ENCODE measurements at places on chromosomes 16 and 17.

- DNase-seq: no peak
Observed at GRCh38 chr16:53511084-53511402, 8.0 kb upstream of the AKTIP start.

- DNase-seq: no peak
Observed at GRCh38 chr16:56686758-56687157, 4.5 kb downstream of the MT1X start.

GRCh38 chr17:2954898-2955445 is 108.4 kb downstream of the OR1D5 start:
- peak; percentile 96 for DNase-seq

- no peak for DNase-seq
Observed at GRCh38 chr16:67951485-67951884, 7.6 kb upstream of the LCAT start.

GRCh38 chr17:44187131-44187899 is 543 bp downstream of the TMUB2 start:
- DNase-seq: peak; percentile 60

GRCh38 chr16:75111961-75112733 is 4.4 kb downstream of the LDHD start:
- no peak for DNase-seq

GRCh38 chr17:83115832-83116231 is 36.4 kb downstream of the METRNL start:
- DNase-seq: no peak
